NCI-H526 treated with DMSO at 0.1 percent for 48 hours (cell line): ENCODE measurements at places on chromosomes 7 and 10.

GRCh38 chr10:17836942-17837341, 27.8 kb downstream of the MRC1 start:
- no peak for DNase-seq

- no peak for DNase-seq
Measured at GRCh38 chr10:84204122-84204521, 9.8 kb downstream of the CDHR1 start.

GRCh38 chr10:68235111-68235510, 3.2 kb upstream of the ATOH7 start:
- no peak for DNase-seq

DNA sequence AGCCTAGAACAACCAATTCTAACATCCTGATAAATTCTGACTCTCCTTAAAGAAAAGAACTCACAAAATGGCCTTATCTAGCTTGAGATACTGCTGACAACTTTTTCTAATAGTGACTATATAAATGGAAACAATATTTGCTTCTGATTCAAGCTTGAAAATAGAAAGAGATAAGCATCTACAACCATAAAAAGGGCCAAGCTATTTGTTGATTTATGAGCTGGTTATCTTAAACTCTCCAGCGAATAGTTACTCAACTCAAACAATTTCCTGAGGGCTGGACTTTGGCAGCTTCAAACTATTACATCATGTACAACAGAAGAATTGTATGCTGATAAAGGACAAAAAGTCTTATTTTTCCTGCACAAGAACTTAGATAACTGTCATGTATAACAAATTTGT, 4.6 kb downstream of the USP54 start:
- no peak for DNase-seq

DNA sequence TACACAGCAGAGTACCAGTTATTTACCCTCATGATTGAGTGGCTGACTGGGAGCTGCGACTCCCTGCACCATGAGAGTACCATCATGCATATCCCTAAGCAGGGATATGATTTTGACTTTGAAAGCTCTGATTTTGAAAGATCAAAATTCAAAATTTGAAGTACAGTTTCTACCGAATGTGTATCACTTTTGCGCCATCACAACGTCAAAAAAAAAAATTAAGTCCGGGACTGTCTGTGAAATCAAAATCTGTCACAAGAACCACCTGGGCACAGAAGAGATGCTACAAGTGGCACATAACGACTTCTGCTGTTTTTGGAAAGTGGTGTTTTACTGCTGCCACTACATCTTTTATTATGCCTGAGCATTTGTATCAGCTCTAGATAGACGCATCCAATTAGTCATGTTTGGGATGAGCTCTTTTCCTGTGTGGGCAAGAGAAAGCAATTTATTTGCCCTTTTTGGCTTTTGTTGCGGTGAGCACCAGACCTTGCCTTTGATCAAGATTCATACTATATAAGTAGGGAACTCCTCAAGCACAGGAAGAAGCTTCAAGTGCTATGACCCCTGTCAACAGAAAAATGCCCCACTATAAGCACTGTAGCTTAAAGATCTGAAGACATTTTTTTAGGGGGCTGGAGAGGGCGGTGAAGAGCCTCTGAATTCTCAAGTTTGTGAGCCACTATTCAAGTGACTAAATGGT, 10.7 kb downstream of the MTPN start:
- no peak for DNase-seq

- no peak for DNase-seq
Measured at GRCh38 chr7:68309806-68310205, 1288.5 kb upstream of the AUTS2 start.

GRCh38 chr7:141073173-141073640, 657 bp upstream of the TMEM178B start:
- no peak for DNase-seq

GRCh38 chr7:152737833-152738232, 21.7 kb upstream of the ACTR3B start:
- no peak for DNase-seq

DNA sequence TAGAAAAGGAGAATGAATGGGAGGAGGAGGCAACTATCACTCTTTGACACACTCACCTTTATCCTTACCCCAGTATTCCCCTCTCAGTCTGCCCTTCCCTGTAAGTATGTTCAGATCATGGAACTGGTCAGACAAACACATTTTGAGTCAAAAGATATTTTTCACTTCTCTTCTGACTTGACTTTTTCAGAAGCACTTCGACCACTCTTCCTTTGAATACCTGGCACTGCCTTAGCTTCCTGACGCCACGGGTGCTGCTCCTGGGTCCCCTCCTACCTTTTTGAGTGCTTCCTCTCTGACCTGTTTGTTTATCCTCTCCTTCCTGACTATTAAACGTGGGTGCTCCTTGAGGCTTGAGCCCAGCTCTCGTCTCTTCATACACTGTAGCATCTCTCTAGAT, 19.8 kb upstream of the C10orf67 start:
- DNase-seq: no peak

DNA sequence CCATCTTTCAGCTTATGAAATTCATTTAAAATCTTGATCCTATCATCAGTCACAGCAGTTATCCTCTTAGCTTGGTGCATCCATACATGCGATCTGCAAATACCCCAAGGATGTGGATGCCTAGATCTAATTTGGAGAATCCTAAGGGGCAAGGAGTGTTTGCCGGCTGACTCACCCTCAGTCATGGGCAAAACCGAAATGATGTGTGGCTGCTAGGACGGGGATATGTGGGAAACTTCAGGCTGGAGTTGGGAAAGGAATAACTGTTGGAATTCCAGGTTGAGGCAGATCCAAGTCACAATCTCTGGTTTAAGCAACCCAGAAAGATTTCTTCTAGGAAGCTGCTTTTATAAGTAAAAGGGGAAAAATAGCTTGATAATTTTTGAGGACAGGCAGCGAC, 19.7 kb upstream of the GOT1 start:
- no peak for DNase-seq

- DNase-seq: no peak
Measured at GRCh38 chr7:13742126-13742525, 247.3 kb downstream of the ETV1 start.

- DNase-seq: no peak
Measured at GRCh38 chr10:59993931-59994330, 87.6 kb upstream of the CCDC6 start.

DNA sequence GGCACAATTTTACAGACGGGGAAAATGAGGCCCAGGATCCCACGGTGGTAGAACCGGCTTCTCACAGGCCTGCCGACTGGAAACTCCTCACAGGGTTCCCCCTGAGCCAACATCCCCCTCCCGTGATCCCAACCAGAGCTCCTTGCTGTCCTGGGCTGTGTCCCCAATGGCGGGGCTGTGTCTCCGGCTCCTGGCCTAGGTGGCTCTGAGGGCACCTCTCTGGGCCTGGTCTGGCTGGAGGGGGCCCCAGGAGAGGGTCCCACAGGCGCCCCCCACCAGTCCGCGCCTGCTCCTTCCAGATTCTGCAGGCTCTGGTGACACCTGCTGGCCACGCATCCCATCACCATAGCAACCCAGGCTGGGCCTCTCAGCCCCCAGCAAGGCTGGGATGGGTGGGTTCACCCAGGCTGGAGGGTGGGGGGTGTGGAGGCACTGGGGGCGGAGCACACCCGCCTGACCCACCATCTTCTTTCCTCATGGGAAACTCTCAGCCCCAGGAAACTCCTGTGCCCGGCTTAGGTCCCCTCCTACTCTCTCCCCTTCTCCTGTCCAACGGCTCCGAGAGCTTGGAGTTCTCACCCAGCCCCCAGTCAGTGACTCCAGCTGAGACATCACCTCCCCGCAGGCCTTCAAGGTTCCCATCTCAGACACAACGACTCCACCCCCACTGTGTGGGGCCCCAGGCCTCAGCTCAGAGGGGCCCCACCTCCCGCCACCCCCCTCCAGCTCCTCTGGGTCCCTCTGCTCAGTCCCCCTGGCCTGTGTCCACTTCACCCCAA, 27.1 kb upstream of the TNRC18 start:
- peak; percentile 31 for DNase-seq

DNA sequence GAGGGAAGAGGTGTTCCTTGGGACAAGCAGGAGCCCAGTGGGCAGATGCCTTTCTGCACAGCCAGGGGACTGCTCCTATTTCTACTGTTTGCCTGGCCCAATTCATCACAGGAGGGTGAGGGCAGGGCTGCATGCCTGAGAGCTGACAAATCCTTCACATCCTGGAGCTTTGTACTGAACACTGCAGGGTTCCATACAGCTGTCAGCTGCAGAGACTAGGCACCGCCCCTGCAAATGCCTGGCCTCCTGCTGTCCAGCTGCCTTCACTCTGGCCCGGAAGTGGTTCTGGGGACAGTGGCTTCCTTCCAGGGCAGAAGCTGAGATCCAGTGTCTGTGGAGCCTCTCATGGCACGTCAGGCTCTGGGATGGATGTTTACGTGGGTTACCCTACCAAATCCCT, 470.7 kb downstream of the DNAJB6 start:
- DNase-seq: no peak

GRCh38 chr10:98388101-98388655, 26.8 kb downstream of the PYROXD2 start:
- no peak for DNase-seq

DNA sequence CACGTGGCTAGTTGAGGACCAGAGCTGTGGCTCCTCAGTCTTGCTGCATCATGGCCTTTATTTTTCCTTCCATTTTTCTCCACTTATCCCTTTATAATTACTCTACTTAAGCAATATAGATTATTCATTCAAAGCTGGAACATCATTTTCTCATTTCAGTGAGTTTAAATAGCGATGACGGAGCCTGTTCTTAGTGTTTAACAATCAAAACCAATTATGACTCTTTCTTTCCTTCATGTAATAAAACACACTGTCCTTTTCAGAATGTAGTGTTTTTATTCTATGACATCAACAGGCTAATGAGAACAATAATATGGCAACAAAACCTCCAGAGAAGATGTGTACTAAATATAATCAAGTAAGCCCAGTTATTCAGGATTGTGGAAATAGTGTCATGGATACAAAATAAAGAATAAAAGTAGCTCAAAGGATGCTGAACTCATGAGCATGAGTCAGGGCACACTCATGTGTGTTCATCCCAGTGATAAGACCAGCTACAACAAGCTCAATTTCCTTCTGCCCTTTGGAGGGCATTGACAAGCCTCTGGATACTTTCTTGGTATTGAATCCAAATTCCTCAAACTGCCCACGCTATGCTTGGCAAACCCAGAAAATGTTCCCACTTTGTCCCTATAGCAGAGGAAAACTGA, 188.4 kb downstream of the CYP26A1 start:
- no peak for DNase-seq

- DNase-seq: no peak
Measured at GRCh38 chr7:95579318-95579717, 17.0 kb downstream of the PDK4 start.

DNA sequence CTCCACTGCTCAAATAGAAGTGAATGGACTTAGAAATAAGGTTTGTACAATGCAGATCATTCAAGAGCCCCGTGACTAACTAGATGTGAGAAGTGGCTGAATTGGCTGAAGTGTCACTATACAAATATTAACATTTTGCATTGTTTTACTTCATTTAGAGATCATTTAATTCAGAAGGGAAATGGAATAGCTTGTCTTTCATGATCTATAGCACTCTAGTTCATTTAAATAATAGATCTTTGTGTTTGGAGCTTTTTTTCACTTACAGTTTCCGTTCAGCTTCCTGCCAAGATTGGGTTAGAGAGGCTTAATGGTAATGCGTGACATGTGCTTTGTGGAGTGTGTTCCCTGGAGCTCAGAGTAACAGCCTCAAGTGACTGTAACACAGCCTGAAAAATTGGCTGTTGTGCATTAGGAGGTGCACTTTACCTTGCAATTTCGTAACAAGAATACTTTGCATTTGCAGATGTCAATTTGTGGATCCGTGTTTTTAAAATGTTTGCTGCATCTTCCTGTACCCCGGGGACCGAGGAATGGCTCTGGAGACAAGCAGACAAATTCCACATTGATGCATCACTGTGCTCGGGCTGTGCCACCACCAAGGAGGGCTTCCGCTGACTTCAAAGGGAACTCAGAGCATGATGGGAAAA, 170.3 kb downstream of the NRP1 start:
- DNase-seq: no peak

DNA sequence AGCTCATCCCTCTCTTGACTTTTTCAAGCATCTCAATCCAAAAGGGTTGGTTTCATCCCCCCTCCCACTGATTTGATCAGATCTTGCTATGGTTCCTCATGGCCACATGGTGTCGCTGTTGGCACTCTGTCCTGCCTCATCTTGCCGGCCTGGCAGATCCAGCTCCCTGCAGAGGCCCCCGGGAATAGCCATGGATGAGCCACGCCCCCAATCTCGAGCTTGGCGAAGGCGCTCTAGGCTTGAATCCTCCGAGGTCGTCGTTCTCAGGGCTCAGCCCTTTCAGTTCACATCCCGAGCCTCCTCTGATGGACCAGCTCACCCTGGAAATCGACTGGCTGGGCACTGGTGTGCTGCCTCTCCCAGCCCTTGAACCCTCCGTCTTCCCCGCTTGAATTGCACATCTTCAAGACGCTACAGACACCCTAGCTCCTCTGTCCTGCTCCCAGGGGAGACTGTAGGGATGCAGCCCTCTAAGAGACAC, 628.7 kb downstream of the TYW1 start:
- DNase-seq: peak; percentile 42

DNA sequence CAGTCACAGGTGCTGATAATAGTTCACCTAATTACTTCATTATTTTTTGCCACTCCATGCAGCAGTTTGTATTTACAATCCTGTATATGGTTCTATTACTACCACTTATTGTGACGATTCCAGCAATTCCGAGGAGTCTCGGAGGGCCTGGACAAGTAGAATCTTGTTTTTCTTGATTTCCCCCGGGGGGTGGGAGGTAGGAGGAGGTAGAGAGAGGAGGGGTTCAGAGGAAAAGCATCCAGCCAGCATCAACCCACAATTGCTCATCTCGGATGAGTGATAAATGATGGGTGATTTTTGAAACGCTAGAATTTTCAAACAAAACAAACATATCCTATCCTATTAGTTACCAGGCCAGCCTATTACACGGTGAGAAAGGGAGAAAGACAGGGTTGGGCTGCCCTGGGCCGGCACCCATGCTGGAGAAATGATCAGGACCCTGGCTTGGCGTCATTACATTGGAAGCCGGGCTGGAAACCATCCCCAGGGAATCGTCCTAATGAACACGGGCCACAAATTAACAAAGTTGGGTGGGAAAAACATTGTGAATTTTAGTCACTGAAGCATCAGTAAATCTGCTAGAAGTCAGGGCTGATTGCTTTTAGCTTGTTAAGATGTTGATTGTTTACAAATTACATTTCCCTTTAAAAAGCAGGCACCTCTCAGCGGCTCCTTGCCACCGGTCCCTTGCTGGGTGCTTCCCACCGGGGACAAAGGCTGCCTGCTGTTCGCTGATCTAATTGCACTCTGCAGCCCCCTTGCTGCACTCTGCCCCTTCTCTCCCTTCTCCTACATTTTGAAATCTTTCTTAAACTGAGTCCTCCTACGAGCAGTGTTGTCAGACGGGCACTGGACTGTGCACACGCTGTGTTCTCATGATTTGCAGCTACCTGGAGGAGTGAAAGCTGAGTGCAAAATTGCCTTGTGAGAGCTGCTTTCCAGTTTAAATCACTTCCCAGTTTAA, 95.5 kb downstream of the FAM204A start:
- no peak for DNase-seq

GRCh38 chr7:66099232-66099550, 15.5 kb upstream of the CRCP start:
- DNase-seq: no peak

GRCh38 chr10:14478604-14479003, 147.9 kb upstream of the FRMD4A start:
- DNase-seq: peak; percentile 31
